ENCODE measurements at places on chromosomes 3 and 15. TPM values are rescaled to one million over a fixed set of nuclear protein-coding genes. Genes with fewer than 3 reads are reported as not detected.

AGTR1 gene
- not detected for total RNA-seq

DZIP3 gene
- 12.9 TPM for total RNA-seq

ADGRG7 gene
- total RNA-seq, result not detected

KCNAB1 gene
- total RNA-seq, result not detected

MKRN3 gene
- total RNA-seq, result 2.2 TPM

IL17RB gene
- 0.69 TPM for total RNA-seq

MASP1 gene
- total RNA-seq, result not detected

B2M gene
- total RNA-seq, result 5,181 TPM

GOLGA6L9 gene
- 2.2 TPM for total RNA-seq

EPHA6 gene
- not detected for total RNA-seq

NR2C2 gene
- total RNA-seq, result 52.8 TPM

SKOR1 gene
- 0.18 TPM for total RNA-seq

GOLGA6A gene
- total RNA-seq, result not detected

CLDN18 gene
- total RNA-seq, result not detected

ITGA11 gene
- 2.9 TPM for total RNA-seq

DISP2 gene
- 0.02 TPM for total RNA-seq

BFSP2 gene
- total RNA-seq, result not detected

ACKR4 gene
- total RNA-seq, result 0.09 TPM

IGDCC3 gene
- not detected for total RNA-seq

CHRNA7 gene
- total RNA-seq, result 0.11 TPM

SRGAP3 gene
- 1.2 TPM for total RNA-seq

LRRC34 gene
- total RNA-seq, result 3.8 TPM

DPPA2 gene
- not detected for total RNA-seq

MTFMT gene
- 19.9 TPM for total RNA-seq

SH2D7 gene
- not detected for total RNA-seq

ALCAM gene
- total RNA-seq, result 22.0 TPM

CELSR3 gene
- 8.1 TPM for total RNA-seq

LDHAL6B gene
- total RNA-seq, result not detected

NR1I2 gene
- 0.40 TPM for total RNA-seq

GRAMD1C gene
- 0.97 TPM for total RNA-seq

TEX264 gene
- 35.3 TPM for total RNA-seq

ACTRT3 gene
- total RNA-seq, result 0.62 TPM

CACNA2D3 gene
- not detected for total RNA-seq

TMEM266 gene
- total RNA-seq, result not detected

IGSF11 gene
- 0.23 TPM for total RNA-seq

FAN1 gene
- total RNA-seq, result 15.4 TPM

HTR3D gene
- total RNA-seq, result not detected

PLOD2 gene
- 1.3 TPM for total RNA-seq

ALDH1A2 gene
- not detected for total RNA-seq

CATSPER2 gene
- 1.9 TPM for total RNA-seq

CCR4 gene
- total RNA-seq, result 69.7 TPM

TRIM42 gene
- total RNA-seq, result not detected

CACNA2D2 gene
- total RNA-seq, result 1.5 TPM

FETUB gene
- total RNA-seq, result not detected

CADM2 gene
- 0.05 TPM for total RNA-seq

GPR15 gene
- 1.1 TPM for total RNA-seq

ACTC1 gene
- not detected for total RNA-seq

STAB1 gene
- 0.14 TPM for total RNA-seq

TTLL3 gene
- total RNA-seq, result 47.5 TPM

MST1R gene
- 0.86 TPM for total RNA-seq
